Right renal pelvis (tissue), 4 donors: ENCODE measurements at places on chromosomes 11 and 22.
A peak's percentile ranks its signal among the peaks of the same experiment; 100 is the strongest.

DNA sequence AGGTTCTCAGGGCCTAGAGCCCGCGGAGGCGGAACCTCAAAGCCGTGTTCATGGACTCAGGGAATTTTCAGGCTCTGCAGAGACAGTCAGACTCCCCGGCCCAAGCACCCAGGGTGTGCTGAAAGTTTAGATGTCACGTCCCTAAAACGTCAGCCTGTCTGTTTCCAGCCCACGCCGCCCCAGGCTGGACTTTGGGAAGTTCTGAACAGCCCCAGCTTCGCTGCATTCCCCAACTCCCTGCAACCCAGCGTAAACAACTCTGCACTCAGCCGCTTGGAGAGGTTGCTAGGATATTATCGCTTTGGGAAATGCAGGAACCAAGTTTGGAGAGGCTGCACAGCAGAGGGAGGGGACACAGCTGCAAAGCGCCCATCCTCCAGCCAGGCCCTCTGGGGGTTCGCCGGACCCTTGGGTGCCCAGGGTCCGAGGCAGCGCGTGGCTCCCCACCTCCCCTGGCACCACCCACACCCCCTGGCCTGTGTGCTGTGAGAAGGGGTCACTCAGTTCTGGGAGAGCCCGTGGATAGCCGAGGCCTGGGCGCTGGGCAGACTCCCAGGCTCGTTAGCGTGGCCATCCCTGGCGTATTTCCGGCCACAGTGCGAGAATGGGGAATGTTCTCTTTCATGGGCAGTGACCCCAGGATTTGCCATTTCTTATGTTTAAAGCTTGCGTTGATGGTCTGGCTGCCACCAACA, 120.5 kb upstream of the FGF3 start:
- peak; percentile 45 for DNase-seq

- no peak for DNase-seq
These were observed 37.9 kb downstream of the SREBF2 start for GRCh38 chr22:41870786-41871185.

- no peak for DNase-seq
These were observed 10.3 kb downstream of the YAP1 start for GRCh38 chr11:102120437-102120973.

- DNase-seq, result no peak
These were observed 175.4 kb downstream of the CTTN start for GRCh38 chr11:70573701-70574151.

DNA sequence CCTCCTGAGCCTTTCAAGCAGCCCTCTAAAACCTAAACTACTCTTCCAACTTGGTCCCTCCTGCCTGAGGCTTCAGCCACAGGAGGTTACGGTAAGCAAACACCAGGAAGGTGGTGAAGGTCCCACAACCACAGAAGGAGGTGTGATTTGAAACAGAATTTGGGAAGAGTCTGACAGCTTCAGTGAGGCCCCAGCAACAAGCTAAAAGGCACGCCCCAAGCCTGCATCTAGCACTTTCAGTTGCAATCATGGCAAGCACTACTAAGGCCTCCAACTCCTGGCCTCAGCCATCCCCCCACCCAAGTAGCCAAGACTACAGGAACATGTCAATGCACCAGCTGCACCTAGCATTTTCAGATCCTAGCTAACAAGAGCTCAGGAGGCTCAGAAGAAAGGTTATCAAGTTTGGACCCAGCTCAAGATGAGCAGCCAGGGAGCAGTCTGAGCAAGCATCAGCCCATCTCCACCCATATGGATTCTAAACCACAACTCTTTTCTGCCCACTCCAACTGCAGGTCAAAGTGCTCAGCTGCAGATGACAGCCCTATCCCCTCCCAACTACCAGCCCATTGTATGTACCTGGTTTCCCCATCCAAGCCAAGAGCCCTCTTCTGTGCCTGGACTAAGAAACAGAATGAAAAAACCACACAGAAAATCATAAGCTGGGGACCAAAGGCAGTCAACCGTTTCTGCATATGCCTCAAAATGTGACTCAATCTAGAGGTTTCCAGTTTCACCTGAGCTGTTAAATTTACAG, 10.4 kb upstream of the AHNAK start:
- no peak for DNase-seq

DNA sequence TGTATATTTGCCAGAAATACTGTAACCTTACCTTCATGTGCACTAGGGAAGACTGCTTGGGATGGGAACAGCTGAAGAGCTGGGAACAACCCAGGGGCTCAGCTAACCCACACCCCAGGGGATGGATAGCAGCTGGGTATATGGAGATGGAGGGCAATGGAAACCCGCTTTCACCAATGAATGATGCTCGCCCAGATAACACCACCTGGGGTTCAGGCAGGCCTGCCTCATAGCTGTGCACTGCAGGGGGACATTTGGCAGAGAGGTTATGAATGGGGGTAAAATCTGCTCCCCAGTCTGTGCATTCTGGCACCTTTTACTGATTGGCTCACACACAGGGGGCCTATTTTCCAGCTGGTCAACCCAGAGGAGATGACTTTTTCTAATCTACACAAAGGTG, 170.7 kb downstream of the CHST1 start:
- DNase-seq, result no peak

- DNase-seq, result no peak
These were observed 3.9 kb downstream of the KLHL35 start for GRCh38 chr11:75428989-75429640.

DNA sequence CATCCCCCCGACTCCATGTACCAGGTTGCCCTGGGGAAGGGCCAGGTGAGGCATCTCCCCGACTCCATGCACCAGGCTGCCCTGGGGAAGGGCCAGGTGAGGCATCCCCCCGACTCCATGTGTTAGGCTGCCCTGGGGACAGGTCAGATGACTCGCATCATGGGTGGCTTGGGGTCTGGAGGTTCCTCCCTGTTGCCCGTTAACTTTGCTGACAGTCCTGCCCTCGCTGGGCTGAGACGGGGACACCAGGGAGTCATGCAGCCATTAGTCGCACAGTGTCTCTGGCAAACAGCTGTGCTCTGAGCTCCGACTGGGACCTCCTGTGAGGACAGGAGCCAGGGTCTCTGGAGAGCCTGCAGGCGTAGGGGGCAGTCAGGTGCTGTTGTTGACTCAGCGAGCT, 336.1 kb downstream of the TBC1D22A start:
- no peak for DNase-seq

GRCh38 chr11:118238929-118239328, 13.2 kb downstream of the MPZL3 start:
- DNase-seq, result no peak

- DNase-seq, result no peak
These were observed 414.0 kb downstream of the MN1 start for GRCh38 chr22:27387561-27387960.
